Motor neuron (in vitro differentiated cells): ENCODE measurements at places on chromosomes 16 and 17. TPM values are rescaled to one million over a fixed set of nuclear protein-coding genes. Genes with fewer than 3 reads are reported as not detected.

KRT28 gene
- not detected in 2 replicates for total RNA-seq

KCNJ16 gene
- 0.81 and 0.96 TPM in 2 replicates for total RNA-seq

RAMP2 gene
- 1.2 and 1.5 TPM in 2 replicates for total RNA-seq

KCNH4 gene
- total RNA-seq, result 0.18 and 0.21 TPM in 2 replicates
